ENCODE measurements at places on chromosomes 7 and 10.

- H3K27me3 ChIP-seq = peaks cover 60% of the 10 kb centered on the region
- no peak overlapping the region for H3K4me3 ChIP-seq
- no peak for DNase-seq
Measured at GRCh38 chr7:1245524-1246050, 12.9 kb downstream of the UNCX start.

DNA sequence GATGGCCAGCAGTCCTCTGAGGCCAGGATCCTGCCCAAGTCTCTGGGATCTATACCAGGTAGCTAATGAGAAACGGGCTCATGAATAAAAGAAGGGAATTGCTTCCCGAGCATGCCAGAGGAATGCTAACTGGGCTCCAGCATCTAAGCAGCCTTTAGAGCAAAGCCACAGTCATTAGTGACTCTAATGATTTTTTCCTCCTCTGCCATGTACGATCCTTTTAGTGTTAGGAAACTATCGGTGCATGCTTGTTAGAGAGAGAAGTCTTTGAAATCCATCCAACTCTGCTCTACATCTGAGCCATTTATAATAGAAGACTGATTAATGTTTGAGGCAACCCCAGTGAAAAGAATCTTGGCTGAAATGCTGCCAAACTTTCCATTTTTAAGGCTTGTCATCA lies 124.9 kb upstream of the TCERG1L start:
- H3K27ac ChIP-seq = no peak overlapping the region
- DNase-seq = no peak
- no peak overlapping the region for H3K4me3 ChIP-seq
- no peaks in the 10 kb centered on the region for H3K4me1 ChIP-seq

GRCh38 chr7:36186359-36187121 lies 33.5 kb downstream of the EEPD1 start:
- DNase-seq = no peak
- H3K4me1 ChIP-seq = no peaks in the 10 kb centered on the region
- H3K36me3 ChIP-seq = no peaks in the 10 kb centered on the region
- no peaks in the 10 kb centered on the region for H3K27me3 ChIP-seq

- no peaks in the 10 kb centered on the region for H3K4me1 ChIP-seq
- no peak overlapping the region for H3K4me3 ChIP-seq
- no peaks in the 10 kb centered on the region for H3K36me3 ChIP-seq
- H3K27ac ChIP-seq = no peak overlapping the region
Measured at GRCh38 chr7:131533151-131533559, 23.3 kb downstream of the PODXL start.

- peaks cover 3% of the 10 kb centered on the region for H3K4me1 ChIP-seq
- no peak overlapping the region for H3K4me3 ChIP-seq
- no peak for DNase-seq
- no peaks in the 10 kb centered on the region for H3K27me3 ChIP-seq
Measured at GRCh38 chr10:128898133-128898915, 568.7 kb upstream of the MGMT start.

- no peaks in the 10 kb centered on the region for H3K36me3 ChIP-seq
- H3K27ac ChIP-seq = no peak overlapping the region
- DNase-seq = no peak
- no peaks in the 10 kb centered on the region for H3K4me1 ChIP-seq
- H3K4me3 ChIP-seq = no peak overlapping the region
- H3K27me3 ChIP-seq = peaks cover 2% of the 10 kb centered on the region
Measured at GRCh38 chr7:533266-533665, 13.6 kb upstream of the PDGFA start.

- H3K27ac ChIP-seq = peak overlapping the region; percentile 86
- peak overlapping the region; percentile 75 for H3K4me3 ChIP-seq
- H3K4me1 ChIP-seq = peaks cover 81% of the 10 kb centered on the region
- peaks cover 4% of the 10 kb centered on the region for H3K36me3 ChIP-seq
- no peaks in the 10 kb centered on the region for H3K27me3 ChIP-seq
Measured at GRCh38 chr7:50661345-50662040, 96.3 kb upstream of the DDC start.

- H3K27me3 ChIP-seq = no peaks in the 10 kb centered on the region
- no peak overlapping the region for H3K27ac ChIP-seq
- no peak for DNase-seq
Measured at GRCh38 chr10:78021201-78021600, 8.1 kb downstream of the POLR3A start.

DNA sequence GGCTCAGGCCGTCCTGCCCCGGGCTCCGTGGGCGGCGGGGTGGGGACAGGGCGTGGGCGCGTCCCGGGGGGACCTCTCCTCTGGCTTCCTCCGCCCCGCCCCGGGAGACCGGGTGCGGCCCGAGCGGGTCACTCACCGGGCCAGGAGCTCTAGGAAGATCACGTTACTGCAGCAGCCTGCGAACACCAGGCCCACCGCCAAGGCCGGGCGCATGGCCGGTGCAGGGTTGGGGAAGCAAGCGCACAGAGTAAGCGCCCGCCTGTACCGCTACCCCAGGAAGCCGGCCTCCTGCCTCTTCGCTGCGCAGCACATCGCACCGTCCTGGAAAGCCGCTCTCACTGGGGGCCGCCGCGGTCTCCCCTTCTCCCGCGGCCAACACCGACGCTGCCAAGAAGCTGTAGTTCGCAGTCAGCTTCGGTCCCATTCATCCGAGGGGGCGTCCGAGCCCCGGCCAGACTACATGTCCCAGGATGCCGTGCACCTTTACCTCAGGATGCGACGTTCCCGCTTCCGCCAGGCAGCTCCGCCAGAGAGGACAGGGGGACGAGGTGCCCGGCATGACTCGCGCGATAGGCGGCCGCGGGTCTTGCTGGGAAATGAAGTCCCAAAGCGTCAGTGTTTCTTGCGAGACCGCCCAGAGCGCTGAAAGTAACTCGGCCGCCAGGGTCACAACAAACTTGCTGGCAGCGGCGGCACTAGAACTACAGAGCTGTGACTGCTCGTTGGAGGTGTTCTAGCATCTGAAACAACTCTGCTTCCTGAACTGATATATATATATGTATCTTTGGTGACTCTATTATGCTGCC lies at the start of gene SLC35B4:
SLC35B4 (minus strand) TSS at position 392 of the 806 bp plus-strand sequence; CDS start at position 213, 179 bp downstream.
- H3K4me1 ChIP-seq = peaks cover 18% of the 10 kb centered on the region
- peak within 1 kb of the TSS; percentile 91 for H3K4me3 ChIP-seq
- DNase-seq = peak; percentile 98
- peaks cover 7% of the 10 kb centered on the region for H3K36me3 ChIP-seq
- H3K27ac ChIP-seq = peak within 1 kb of the TSS; percentile 87
- peaks cover 9% of the 10 kb centered on the region for H3K27me3 ChIP-seq

DNA sequence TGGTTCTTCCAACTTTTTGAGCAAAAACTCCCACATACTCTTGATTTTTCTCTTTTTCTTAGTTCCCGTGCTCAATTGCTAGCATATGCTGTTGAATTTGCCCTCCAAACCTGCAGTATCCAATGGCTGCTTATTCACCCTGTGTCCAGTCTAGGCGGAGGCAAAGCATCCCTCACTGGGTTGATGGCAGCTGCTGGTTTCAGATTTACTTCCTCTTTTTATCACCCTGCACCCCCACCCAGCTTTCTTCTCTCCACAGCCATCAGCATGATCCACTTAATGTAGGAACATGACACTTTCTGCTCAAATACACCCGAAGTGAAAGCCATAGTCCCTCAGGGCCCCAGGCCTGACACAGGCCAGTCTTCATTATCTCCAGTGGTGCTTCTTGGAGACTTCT lies 87.6 kb upstream of the ADARB2 start:
- no peak for DNase-seq
- H3K4me3 ChIP-seq = no peak overlapping the region
- peaks cover 2% of the 10 kb centered on the region for H3K27me3 ChIP-seq
- no peaks in the 10 kb centered on the region for H3K36me3 ChIP-seq

GRCh38 chr10:92222603-92223262 lies 68.1 kb downstream of the CPEB3 start:
- no peak overlapping the region for H3K4me3 ChIP-seq
- peaks cover 2% of the 10 kb centered on the region for H3K36me3 ChIP-seq
- DNase-seq = no peak
- H3K4me1 ChIP-seq = no peaks in the 10 kb centered on the region

- no peaks in the 10 kb centered on the region for H3K27me3 ChIP-seq
- H3K4me3 ChIP-seq = no peak overlapping the region
- no peaks in the 10 kb centered on the region for H3K36me3 ChIP-seq
- DNase-seq = no peak
- H3K4me1 ChIP-seq = no peaks in the 10 kb centered on the region
Measured at GRCh38 chr10:51487576-51487975, 211.8 kb downstream of the CSTF2T start.

DNA sequence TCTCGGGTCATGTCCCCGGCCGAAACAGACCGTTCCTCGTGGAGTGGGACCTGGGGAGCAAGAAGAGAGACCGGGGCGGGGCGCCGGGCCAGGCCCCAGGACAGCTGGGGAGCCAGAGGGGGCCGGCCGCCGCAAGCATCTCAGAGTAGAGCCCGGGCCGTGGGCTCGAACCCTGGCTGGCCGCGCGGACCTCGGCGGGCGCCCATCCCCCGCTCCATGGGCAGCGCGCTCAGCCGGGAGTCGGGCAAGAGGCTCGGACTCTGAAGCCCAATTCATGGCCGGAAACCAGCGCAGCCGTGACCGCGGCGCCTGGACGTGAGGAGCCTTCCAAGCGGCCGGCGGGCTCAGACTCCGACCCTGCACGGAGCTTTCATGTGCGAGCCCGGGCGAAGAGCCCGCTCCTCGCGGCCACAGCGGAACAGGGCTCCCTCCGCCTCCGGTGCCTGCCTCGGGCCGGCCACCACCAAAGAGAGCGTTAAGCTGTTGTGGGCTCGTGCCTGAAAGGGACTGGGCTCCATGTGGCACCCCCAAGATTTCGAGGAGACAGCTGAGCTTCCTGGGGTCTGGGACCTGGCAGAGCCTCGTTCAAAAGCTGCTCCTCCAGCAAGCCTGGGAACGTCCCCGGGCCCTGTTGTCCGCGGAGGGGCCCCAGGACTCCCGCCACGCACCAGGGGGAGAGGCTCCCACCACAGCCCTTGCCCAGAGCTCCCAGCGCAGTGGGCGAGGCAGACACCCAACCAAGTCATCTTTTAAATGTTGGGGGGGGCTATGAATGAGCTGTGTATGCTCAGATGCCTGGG lies 757 bp upstream of the GRID1 start:
- H3K36me3 ChIP-seq = peaks cover 2% of the 10 kb centered on the region
- no peak overlapping the region for H3K4me3 ChIP-seq
- H3K27me3 ChIP-seq = peaks cover 67% of the 10 kb centered on the region
- DNase-seq = no peak
- H3K27ac ChIP-seq = no peak overlapping the region
- peaks cover 8% of the 10 kb centered on the region for H3K4me1 ChIP-seq

DNA sequence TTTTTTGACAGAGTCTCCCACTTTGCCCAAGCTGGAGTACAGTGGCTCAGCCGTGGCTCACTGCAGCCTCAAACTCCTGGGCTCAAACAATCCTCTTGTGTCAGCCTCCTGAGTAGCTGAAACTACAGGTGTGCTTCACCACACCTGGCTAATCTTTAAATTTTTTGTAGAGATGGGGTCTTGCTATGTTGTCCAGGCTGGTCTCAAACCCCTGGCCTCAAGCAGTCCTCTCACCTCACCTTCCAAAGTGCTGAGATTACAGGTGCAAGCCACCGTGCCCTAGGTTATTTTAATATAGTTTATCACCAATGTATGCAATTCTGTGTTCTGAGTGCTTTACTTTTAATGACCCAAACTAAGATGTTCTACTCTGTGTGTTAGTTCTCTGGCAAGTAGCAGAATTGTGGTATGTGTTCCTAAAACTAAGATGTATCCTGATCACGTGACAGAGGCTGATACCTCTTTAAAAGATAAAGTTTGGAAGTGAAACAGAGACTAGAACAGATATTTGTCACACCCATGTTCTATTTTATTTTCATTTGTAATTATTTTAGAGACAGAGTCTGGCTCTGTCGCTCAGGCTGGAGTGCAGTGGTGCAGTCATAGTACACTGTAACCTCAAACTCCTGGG lies 22.1 kb upstream of the PFKFB3 start:
- no peak overlapping the region for H3K4me3 ChIP-seq
- no peak for DNase-seq
- no peaks in the 10 kb centered on the region for H3K27me3 ChIP-seq
- H3K4me1 ChIP-seq = peaks cover 26% of the 10 kb centered on the region

DNA sequence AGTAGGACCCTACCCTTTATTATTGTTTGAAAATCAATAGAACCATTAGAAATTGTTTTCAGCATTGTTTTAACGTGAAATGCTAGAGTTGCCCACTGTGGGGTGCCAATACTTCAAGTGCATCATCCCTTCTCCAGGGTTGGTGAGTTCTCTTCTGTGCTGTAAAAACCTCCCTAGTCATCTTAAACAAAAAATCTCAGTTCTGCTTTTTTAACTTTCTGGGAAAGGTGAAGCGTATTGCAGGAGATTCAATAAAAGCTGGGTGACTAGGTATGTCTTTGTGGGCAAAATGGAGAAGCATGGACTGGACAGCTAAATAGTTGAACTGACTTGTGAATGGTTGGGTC lies 699.1 kb downstream of the SUGCT start:
- H3K36me3 ChIP-seq = no peaks in the 10 kb centered on the region

DNA sequence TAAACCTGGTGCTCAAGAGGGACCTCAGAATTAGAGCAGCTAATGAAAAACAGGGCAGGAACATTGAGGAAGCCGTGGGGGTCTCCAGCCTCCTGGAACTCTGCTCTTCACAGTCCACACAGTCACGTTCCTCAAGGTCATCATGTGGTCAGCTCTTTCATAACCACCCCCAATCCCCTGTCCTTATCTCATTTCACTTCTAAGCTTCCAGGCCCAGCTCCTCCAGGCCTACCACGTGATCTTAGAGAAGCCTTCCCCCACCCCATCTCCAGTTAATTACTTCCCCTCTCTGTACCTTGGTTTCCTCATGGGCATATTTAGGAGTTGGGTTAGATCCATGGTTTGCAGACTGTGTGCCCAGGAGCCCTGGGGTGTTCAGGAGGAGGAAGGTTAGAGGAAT lies 106.4 kb upstream of the TCF7L2 start:
- DNase-seq = no peak
- H3K27ac ChIP-seq = no peak overlapping the region
- no peaks in the 10 kb centered on the region for H3K4me1 ChIP-seq
- no peaks in the 10 kb centered on the region for H3K27me3 ChIP-seq

DNA sequence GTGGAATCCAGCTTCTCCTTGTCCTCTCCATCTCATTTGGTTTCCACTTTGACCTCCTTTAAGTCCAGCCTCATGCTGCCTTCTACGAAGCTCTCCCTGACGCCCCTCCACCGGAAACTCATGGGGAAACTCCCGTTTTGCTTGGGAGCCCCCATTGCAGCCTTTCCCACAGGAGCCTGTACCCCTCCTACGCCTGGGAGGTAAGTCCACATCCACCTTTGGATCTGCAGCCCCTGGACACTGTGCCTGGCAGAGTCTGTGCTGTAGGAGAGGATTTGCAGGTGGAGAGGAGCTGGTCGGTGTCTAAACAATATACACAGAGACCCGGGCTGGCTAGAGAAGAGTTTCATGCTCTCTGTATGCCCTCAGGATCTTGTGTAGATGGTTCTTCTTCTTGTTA lies 296.1 kb downstream of the GLRX3 start:
- no peaks in the 10 kb centered on the region for H3K27me3 ChIP-seq
- no peak for DNase-seq
- no peaks in the 10 kb centered on the region for H3K4me1 ChIP-seq
- no peak overlapping the region for H3K27ac ChIP-seq
- H3K36me3 ChIP-seq = no peaks in the 10 kb centered on the region

- DNase-seq = no peak
- H3K4me3 ChIP-seq = no peak overlapping the region
- H3K36me3 ChIP-seq = no peaks in the 10 kb centered on the region
- H3K27me3 ChIP-seq = no peaks in the 10 kb centered on the region
- no peaks in the 10 kb centered on the region for H3K4me1 ChIP-seq
Measured at GRCh38 chr7:147731311-147731710, 859.3 kb upstream of the C7orf33 start.
